Effector CD4-positive, alpha-beta T cell (primary cell): ENCODE measurements at places on chromosomes 11 and 22.

DNA sequence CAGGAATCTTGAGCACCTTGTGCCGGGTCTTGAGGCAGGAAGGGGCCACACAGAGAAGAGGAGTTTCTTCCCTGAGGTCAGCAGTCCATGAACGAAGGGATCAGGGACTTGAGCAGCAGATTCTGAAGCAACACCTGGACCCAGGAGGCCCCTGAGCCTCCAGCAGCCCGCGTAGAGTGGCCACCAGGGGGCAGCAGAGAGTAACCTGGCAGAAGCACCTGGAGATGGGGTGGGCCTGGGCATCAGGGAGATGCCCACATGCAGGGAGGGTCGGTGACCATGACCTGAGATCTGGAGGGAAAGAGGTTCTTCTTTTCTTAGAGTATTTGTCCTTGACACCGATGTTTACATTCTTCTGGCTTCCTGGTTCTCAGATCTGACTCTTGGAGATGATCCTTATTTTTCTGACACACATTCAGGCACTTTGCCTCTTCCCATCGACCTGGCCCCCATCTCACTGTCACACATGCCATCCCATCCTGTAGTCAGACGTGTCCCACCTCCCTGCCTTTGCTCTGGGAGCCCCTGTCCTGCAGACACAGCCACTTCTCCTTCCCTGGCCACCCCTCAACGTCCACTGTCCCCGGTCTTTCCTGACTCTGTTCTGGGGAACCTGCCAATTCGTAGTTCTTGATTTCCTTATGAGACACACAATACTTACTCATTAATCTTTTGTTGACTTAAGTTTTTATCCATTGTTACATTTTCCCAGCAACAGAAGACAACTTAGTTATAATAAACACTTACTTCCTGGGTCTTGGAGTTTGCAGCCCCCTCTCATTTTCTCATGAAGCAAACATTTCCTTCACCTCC is 66.5 kb downstream of the GGTLC2 start:
- peak; percentile 78 for DNase-seq

DNA sequence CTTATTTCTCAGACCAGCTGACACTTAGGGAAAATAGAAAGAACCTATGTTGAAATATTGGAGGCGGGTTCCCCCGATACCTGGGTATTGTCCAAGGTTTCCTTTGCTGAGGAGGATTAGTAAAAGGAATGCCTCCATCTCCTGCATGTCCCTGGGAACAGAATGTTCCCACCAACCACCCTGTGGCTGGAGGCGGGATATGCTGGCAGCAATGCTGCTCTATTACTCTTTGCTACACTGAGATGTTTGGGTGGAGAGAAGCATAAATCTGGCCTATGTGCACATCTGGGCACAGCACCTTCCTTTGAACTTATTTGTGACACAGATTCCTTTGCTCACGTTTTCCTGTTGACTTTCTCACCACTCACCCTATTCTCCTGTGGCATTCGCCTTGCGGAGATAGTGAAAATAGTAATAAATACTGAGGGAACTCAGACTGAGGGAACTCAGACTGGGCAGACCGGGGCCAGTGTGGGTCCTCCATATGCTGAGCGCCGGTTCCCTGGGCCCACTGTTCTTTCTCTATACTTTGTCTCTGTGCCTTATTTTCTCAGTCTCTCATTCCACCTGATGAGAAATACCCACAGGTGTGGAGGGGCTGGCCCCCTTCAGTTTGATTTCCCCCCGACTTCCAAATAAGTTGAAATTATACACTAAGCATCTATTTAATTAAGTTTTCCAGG is 32.1 kb downstream of the IGLL1 start:
- no peak for DNase-seq

GRCh38 chr11:79794057-79794456 is 353.2 kb upstream of the TENM4 start:
- DNase-seq, result no peak

DNA sequence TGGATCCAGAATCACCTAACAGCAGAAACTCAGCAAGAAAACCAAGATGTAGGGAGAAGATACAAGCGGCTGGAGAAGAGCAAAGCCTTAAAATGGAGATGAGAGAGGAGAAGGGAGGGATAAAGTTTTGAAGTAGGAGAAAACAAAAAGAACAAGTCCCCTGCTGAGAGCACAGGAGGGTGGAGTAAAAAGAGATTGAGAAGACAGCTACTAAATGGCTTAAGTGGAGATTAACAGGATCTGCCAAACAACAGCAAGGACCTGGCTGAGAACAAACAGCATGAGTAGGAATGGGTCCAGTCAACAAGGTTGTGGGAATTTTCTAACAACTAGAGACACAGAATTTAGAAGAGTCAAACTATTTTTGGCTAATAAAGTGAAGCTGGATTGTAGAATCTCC is 18.1 kb downstream of the BTG4 start:
- DNase-seq, result no peak

GRCh38 chr11:121435551-121436511 is 16.3 kb upstream of the SORL1 start:
- no peak for DNase-seq

DNA sequence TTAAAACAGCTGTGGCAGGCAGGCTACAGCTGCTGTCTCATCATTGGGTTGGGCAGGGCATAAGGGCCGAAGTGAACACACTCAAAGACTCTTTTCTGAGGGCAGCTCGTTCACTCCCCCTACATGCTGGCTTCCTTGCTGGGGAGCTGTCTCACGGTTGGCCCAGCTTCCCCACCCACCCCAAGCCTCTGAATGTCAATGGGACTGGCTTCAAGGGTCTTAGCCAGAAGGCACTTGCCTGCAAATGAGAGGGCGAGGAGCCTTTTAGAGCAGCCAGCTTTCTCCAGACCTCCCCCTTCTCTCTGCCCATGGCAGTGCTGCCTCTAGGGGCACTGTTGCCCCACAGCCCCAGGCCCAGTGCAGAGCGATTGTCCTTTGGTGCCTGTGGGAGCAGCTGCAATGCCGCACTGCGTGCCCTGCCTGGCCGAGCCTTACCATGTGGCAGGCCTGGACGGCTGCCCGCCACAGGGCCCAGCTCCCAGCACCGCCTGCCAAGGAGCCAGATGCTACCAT is 94.7 kb upstream of the RASSF10 start:
- no peak for DNase-seq

- no peak for DNase-seq
Observed at GRCh38 chr22:36288571-36289405, 35.9 kb downstream of the APOL1 start.

GRCh38 chr11:57459164-57460021 is 935 bp upstream of the RTN4RL2 start:
- DNase-seq, result no peak

GRCh38 chr22:26515931-26516330 is 3.7 kb upstream of the TFIP11 start:
- no peak for DNase-seq

DNA sequence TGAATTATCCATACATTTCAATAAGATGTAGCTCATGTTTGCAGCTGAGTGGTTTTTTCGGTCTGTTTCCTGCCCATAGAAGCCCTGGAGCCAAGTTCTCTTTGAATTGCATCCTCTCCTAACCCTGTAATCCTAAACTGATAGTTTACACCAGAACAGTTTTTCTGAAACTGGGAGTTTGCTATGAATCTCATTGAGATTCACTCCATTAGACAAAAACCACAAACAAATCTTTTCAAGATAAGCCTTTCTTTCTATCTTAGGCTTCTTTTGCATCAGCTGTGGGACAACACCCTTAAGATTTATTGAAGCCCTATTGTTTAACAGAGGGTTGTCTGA is 324.8 kb downstream of the DYNC2H1 start:
- DNase-seq, result no peak

DNA sequence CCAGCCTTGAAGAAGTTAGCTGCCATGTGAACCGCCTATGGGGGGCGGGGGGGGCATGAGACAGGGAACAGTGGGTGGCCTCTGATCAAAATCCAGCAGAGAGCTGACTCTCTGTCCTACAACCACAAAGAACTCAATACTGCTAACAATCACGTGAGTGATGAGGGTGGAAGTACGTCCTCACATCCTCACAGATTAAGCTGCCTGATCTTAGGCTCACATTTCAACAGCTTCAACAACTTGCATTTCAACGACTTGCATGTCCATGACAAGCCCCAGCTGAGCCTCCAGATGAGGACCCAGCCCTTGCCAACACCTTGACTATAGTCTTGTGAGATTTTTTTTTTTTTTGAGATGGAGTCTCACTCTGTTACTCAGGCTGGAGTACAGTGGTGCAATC is 51.6 kb downstream of the CLMP start:
- DNase-seq, result no peak

- no peak for DNase-seq
Observed at GRCh38 chr11:116461789-116462188, 311.0 kb downstream of the BUD13 start.

- no peak for DNase-seq
Observed at GRCh38 chr11:94790661-94791180, 22.6 kb downstream of the AMOTL1 start.

DNA sequence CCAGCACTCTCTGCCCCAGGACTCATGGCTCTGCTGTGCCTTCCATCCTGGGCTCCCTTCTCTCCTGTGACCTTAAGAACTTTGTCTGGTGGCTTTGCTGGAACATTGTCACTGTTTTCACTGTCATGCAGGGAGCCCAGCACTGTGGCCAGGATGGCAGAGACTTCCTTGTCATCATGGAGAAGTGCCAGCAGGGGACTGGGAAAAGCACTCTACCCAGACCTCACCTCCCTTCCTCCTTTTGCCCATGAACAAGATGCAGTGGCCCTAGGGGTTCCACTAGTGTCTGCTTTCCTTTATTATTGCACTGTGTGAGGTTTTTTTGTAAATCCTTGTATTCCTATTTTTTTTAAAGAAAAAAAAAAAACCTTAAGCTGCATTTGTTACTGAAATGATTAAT is 2.9 kb upstream of the TTC36 start:
- no peak for DNase-seq
